Stimulated activated CD8-positive, alpha-beta memory T cell treated with anti-CD3 and anti-CD28 coated beads, Interleukin-12 subunit alpha, Interleukin-12 subunit beta, amount 100 ng/mL, for 4 hours (primary cell): ENCODE measurements at places on chromosomes 3 and 15.

GRCh38 chr3:153343988-153344782 lies 182.2 kb downstream of the RAP2B start:
- DNase-seq, result no peak

DNA sequence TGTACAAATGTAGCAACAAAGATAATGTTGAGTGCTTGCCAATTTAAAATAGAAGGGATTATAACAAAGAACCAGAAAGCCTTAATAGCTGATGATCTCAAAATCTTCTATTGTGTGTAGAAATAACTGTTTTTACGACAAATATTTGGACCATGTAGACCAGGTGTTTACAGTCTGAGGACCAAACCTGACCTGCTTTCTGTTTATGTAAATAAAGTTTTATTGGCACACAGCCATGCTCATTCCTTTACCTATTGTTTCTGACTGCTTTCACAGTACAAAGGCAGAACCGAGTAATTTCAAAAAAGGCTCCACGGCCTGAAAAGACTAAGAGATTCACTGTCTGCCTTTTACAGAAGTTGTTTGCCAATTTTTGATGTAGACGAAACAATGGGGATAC lies 91.8 kb downstream of the GOLIM4 start:
- no peak for DNase-seq

- no peak for DNase-seq
Measured at GRCh38 chr3:185270956-185271332, 17.1 kb upstream of the EHHADH start.

- no peak for DNase-seq
Measured at GRCh38 chr3:88137836-88138235, 11.9 kb upstream of the C3orf38 start.

DNA sequence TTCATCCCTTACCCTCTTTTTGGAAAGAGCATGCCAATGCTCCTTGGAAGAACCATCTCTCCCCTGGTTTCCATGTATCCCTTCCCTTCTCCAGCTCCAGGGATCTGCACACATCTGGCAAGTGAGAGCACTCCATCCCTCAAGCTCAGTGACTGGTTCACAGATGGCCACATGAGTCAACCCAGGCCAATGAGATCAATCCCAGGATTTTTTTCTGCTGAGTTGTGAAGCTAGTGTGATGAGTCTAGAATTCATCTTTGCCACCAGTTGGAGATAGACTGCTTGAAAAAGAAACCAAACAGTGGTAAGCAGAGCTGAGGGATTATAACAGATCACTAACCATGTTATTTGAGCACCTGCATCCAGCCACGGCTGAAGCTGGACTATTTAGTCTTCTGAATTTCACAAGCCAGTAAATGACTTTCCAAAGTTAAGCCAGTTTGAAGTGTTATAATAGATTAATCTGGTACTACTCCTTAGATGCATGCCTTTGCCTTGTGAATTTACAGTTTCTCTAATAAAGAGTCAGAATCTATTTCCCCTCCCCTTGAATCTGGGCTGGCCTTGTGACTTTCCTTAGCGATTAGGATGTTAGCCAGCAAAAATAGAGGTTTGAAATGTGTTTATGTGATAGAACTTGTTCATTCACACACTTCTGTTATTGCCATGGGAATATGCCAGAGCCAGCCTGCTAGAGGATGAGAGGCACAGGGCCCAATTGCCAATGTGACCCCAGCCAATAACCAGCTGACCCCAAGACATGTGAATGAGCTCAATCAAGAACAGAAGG lies 159.8 kb downstream of the WNT5A start:
- DNase-seq, result no peak

- DNase-seq, result no peak
Measured at GRCh38 chr3:39079530-39079929, 27.7 kb downstream of the WDR48 start.

DNA sequence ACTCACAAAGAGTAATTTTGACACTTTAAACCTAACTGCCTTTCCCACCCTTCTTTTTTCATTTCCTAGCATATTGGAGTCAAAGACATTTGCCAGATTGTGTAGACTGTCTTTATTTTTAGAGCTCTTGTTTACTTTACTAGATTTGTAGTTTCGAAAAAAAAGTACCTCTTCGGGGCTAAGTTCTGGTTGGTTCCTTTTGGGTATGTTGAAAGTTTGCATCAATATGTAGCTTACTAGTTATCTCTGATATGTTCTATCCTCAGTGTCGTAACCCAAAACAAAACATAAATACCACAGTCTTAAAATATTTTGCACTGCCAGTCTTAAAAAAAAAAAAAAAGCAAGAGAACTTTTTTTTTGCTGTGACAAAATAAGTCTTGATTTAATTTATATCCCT lies 52.2 kb downstream of the REC114 start:
- no peak for DNase-seq
